Renal cortex interstitium (tissue), 15 donors: ENCODE measurements at places on chromosomes 4 and X. TPM values are rescaled to one million over a fixed set of nuclear protein-coding genes. Genes with fewer than 3 reads are reported as not detected.

DNA sequence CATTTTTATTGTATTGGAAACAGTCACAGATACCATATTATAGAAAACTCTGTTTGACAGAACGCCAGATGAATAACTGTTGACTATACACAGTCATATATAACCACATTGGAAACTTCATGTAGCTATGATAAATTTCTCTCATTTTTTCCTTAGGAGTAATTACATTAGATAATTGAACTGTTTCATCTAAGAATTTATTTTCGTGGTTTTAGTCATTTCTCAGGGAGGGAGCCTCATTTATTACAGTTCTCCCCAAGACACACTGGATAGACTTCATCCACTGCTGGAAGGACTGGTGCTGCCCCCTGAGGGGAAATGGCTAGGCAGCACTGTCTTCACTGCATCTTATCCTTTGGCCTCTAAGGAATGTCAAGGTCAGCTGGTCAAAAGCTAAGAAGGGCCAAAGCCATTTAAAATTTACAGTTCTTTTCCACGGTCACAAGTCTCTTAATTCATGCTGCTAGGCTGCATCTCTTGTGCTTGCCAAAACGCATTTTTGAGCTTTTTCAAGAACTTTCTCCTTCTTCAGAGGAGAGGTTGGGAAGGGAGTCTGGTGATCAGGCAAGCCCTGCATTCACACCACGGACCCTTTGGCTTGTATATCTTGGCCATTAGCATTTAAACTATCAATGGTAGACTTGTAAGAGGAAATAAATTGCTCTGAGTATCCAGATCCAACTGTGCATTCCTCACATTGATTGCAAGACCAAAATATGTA is 145.1 kb downstream of the CBR4 start:
- peak; percentile 71 for DNase-seq

DNA sequence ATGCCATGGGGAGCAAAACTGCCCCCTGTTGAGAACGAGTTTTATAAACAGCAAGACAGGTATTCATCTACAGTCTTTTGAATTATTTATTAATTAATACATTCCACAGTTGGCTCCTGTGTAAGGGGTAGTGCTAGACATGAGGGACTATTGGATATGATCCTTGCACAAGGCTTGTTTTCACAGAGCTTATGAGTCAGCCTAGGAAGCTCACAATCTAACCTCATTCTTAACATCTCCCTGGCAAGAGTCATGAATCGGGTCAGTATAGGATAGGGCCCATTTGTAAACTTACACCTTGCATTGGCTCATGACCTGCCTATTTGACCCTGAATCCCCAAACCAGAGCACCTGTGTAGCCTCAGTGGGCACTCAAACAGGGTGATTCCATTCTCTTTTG is 209.1 kb upstream of the HCCS start:
- no peak for DNase-seq

DNA sequence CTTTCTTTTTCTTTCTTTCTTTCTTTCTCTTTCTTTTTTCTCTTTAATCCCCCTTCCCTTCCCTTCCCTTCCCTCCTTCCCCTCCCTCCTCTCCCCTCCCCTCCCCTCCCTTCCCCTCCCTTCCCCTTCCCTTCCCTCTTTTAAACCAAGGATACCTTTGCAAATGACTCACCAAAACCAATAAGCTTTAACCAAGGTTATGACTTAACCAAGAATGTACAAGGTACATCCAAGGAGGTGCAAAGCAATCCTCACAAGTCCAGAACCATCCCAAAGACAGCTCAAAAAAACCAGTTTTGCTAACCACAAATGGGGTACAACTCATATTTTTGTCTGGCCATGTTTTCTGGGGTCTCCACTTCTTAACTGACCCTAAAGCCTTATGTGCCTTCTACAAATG is 174.7 kb upstream of the PPP1R2C start:
- no peak for DNase-seq

DNA sequence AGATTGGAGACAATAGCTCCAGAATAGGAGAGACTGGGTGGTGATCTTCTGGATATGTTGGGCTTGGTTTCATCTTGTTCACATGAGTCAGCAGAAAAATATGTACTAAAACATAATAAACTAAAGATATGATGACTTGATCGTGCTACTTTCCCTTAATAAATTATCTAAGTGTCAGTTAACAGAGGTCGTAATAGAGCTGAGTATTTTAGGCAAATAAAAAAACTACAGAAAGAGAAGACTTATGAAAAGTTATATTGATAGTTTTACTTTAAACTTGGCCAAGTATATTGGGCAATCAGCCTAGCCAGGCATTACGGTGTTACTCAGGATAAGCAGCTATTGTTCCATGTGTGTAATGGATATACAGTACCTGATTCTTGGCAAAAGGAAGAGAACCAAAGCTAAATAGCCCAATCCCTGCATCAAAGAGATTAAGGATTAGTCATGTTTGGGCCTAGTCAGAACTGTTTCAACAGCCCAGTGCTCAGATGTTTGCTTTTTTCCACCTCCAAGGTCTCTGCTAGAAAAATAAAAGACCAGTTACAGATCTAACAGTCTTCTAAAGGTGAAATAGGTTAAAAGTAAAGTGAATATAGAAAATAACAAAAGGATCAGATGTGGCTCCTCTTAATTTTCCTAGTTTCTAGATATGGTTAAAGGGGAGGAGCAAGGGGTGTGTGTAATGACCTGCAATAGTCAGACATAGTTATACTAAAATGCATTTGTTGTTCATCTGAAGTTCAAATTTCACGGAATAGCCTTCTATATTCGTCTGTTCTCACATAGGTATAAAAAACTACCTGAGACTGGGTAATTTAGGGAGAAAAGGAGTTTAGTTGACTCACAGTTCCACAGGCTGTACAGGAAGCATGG is 262.6 kb downstream of the ADGRL3 start:
- no peak for DNase-seq

GRCh38 chrX:70044541-70045245 is 5.0 kb downstream of the AWAT2 start:
- no peak for DNase-seq

- DNase-seq, result no peak
Measured at GRCh38 chr4:64814616-64815015, 405.4 kb upstream of the TECRL start.

DNA sequence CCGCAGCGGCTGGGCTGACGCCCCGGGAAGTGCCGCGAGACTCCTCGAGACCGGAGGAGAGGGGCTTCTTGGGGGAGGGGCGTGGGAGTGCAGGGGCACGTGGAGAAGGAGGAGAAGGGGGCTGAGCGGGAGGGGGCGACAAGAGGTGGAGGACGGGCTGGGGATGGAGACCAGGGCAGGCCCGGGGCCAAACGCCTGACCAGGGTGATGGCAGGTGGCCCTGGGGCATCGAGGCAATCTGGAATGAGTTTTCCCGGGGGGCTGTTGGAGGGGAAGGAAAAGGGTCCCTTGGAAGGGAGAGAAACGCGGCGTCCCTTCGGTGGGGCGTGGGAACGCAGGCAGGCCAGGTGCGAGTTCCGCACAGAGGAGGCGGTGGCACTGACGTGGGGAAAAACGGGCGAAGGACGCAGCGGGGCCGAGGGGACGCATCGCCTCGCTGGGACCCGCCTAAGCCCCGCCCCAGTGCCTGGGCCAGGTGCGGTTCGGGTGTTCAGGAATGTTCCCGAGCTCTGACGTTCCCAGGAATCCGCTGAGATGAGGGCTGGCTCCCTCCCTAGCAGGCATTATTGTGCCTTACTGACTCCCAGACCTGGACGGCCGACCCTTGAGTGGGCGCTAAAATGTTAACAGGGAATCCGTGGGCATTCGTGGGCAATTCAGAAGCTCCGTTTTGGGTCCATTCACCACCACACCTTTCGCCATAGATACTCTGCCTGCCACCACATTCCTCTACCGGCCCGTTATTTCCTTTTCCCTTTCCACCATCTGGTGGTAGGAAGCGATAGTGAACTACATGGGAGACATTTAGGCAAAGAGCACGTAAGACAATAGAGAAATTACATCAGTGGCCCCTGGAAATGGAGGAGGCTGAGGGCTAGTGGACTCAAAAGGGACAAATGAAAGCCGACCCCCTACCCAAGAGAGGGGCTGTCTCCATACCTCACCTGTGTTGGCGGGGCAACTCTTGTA is 795 bp upstream of the SH3KBP1 start:
- no peak for DNase-seq

DNA sequence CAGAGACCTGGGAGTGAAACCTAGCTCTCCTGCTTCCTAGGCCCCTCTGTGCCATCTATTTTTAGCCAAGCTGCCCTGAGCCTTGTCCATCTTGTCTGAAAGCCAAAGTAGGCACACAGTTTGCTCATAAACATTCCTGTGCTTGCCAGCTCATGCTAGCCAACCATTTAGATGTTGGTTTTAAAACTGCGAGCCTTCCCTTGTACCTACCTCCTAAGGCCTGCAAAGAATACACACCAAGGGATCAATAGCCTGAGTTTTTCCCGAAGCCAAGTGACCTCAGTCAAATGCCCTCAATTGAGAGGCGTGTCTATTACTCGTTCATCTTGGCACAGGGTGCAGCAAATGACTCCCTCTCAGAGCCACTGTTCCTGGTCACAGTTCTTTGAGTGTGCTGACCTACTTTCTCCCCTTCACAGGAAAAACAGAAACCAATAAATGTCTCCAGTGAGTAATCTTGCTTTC is 48.5 kb downstream of the ZCCHC12 start:
- DNase-seq, result no peak

DNA sequence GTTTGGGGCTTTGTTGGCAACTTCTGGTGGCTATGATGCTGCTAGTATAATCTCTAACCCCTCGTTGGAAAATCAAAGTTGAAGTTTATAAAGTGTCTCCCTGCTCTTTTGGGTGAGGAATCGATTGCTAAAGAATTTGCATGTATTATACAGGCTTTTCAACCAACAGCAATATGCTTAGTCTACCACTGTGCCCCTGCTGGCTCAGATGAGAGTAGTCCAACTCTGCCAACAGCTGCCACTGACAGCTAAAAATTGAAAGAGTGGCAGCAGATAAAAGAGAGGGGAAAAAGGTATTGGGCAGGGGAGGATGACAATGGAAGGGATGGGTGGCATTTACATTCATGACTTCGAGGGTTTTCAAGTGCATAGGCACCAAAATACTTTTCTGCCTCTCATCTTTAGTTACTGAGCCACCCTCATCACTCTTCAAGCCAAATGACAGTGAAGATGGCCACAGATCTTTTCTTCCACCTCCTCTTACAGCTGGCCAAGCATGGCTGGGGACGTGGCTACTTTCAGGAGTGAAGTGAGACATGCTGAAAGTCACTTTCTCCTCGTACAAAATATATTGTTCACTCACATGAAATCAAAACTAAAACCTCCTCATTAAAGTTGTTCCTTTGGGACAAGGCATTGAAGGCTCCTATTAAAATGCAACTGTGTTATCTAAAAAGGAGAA is 2.7 kb upstream of the GRIA3 start:
- no peak for DNase-seq

DNA sequence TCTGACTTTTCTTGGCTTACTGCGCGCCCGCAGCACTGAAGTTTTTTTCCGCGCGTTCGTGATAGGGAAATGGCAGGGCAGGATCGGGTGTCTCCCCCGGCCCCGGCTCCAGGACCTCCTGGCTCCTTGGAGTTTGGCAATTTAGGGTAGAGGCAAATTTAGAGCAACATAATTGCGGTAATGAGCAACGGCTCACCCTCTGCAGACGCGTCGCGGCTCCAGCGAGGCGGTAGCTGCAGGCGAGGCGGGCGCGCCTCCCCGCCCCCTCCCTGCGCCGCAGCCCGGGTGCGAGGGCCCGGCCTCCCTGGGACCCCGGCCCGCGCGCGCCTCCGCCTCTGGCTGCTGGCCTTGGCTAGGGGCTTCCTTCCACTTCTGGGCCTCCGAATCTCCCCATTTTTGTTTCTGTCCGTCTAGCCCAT is 6.2 kb downstream of the MSX1 start:
- DNase-seq, result no peak

DNA sequence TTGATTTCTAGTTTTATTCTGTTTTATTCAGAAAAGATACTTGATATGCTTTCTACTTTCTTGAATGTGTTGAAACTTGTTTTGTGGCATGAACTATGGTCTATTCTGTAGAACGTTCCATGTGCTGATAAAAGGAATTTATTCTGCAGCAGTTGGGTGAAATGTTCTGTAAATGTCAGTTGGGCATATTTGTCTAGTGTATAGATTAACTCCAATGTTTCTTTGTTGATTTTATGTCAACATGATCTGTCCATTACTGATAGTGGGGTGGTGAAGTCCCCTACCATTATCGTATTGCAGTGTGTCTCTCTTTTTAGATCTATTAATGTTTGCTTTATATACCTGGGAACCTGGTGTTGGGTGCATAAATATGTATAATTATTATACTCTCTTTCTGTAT is 55.5 kb downstream of the CEP135 start:
- DNase-seq, result no peak

DNA sequence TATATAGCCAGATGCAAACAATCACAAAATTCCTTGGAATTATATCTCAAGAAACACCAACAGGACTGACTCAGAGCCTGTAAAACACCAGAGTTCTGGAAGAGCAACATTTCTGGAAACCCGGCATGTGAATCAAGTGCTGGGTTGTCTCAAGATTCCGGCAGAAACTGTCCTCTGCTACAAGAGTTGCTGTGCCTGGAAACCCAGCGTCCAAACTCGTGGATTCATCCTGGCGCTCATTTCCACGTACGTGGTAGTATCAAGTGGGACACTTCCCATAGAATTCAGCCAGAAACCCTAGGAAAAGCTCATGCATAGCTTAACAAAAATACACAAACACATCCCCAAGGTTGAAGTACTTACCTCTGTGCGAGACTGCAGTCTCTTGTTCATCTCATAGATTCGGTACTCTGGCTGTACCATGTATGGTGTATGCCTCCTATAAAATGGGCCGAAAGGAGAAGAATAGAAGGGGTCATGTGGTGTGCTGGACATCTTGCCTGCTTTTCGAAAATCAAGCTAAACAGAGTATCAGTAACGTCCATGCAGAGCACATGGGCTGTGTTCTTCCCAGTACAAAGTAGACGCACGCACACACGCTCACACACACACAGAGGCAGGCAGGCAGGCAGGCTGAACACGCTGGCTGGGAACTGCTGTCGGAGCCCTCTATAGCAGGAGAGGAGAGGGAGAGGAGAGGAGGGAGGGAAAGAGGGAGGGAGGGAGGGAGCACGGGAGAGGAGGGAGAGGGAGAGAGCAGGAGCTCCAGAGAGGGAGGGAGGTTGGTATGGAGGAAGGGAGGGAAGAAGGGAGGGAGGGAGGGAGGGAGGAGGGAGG is at the start of gene LDB2:
TSS of gene LDB2 (minus strand) at position 655 of the 837 bp plus-strand sequence.
- DNase-seq, result no peak

DNA sequence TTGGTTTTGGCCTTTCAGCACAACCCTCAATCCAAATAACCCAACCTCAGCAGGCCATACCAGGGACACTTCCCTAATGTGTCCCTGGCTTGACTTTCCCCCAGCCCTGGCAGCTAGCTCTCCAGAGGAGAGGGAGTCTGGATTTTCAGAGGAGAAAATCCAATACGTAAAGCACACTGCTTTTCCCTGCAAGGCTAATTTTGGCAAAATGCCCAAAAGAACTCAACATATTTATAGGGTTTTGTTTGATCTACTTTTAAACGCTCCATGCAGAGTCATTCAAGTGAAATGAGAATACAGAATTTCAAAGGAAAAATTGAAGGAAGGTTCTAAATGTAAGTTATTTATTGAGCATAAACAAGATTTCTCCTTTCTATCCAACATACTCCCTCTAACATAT is 167.2 kb downstream of the SH3KBP1 start:
- DNase-seq, result peak; percentile 15

GRCh38 chr4:181319629-181320028 is 923.6 kb upstream of the TENM3 start:
- no peak for DNase-seq

BEX4 gene
- 155 TPM for polyA plus RNA-seq

UGT2B11 gene
- 5.0 TPM for polyA plus RNA-seq

MEPE gene
- not detected for polyA plus RNA-seq

GRID2 gene
- polyA plus RNA-seq, result 3.3 TPM

GC gene
- 2.2 TPM for polyA plus RNA-seq
